Stimulated activated CD4-positive, alpha-beta T cell treated with anti-CD3 and anti-CD28 coated beads, Interleukin-15, amount 100 ng/mL, for 1 hour (primary cell): ENCODE measurements at places on chromosomes 16 and 17.

DNA sequence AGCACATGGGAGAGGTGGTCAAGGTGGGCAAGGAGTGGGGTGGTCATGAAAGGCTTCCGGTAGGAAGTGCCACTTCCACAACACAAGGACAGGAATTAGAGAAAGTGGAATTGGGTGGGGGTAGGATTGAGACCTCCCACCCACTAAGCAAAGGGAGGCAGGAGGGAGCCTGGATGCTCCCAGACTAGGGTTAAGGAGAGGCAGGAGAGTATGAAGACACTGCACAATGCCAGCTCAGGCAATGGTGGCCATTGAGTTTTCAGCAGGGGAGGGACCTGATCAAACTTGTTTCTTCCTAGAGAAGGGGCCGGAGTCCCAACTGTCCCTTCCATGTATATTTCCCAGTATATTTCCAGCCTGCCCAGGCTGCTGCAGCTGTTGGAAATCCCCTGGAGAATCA is 3.1 kb upstream of the RAB11FIP4 start:
- DNase-seq = no peak

DNA sequence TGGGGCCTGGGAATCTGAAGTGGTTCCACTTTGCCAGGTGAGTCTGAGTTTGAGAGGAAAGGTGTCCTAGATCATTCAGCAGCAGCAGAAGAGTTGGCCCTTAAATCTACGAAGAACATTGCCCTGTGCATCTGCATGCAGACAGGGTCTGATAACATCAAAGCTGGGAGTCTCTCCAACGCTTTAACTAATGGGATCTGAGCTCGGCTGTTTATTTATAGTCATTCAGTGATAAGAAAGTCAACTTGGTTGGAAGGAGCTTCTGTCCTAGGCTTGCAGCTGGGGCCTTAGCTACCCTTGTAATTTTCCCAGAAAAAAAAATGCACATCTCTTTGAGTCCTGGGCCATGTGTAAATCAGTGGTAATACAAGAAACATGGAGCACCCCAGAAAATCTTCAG is 418.0 kb upstream of the HSBP1 start:
- DNase-seq = no peak

GRCh38 chr17:80599546-80600305 is 55.1 kb downstream of the RPTOR start:
- DNase-seq = no peak

- DNase-seq = no peak
Measured at GRCh38 chr16:19979638-19980037, 94.1 kb downstream of the GPR139 start.

DNA sequence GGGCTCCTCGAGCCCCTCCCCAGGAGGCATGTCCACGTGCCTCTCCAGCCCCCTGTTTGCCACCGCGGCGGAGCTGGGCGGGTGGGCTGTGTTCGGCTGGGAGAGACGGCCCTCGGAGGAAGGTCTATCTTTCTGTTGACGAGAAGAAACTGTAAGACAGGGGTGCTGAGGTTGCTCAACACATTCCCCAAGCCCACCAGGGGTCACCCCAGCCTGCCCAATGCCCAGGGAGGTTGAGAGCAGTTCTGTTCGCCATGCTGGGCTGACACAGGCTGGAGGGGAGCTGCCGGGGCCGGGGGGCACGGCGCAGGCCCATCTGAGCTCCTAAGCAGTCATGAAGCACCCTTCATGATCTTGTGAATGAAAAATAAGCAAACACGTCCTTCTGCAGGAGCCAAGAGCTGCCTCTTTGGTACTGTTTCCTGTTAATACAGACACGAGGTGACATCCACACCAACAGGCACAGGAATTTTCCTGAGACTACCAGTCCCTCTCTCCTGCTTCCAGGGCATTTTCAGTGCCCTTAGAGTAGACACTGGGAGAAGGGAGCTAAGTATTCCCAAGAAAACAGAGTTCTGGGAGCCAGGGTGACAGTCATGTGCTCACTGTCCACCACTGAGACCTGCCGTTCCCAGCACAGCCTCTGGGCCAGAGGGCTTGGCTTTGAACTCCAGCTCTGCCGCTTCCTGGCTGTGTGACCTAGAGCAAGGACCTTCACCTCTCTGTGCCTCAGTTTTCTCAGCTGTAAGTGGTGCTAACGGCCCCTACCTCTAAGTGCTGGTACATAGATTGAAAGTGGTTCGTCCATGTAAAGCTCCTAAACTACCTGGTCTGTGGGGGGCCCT is 9.2 kb downstream of the UBALD2 start:
- no peak for DNase-seq

DNA sequence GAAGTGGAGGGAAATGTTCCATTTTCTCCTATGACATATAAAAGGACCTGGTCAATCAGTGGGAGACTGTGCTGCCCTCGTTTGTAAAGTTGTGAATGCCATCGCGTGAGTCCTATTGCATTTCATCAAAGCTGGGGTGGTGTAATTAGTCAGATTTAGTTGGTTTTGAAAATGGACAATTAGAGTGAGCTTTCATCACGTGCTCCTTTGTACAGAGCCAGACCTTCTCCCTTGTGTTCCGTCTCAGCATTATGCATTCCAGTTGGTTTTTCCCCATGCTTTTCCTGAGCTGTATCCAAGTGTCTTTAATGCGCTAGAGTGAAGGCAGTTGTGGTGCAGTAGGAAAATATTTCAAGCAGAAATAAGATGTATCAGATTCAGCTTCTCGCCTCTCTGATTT is 10.4 kb downstream of the SEC14L1 start:
- no peak for DNase-seq

- DNase-seq = no peak
Measured at GRCh38 chr16:84199861-84200260, 8.9 kb downstream of the ADAD2 start.

- no peak for DNase-seq
Measured at GRCh38 chr17:76014925-76015261, 12.2 kb downstream of the EVPL start.

GRCh38 chr16:88064011-88064888 is 113.0 kb downstream of the BANP start:
- no peak for DNase-seq

GRCh38 chr17:35289222-35289621 is 46.4 kb downstream of the SLFN5 start:
- DNase-seq = no peak

GRCh38 chr17:76697702-76698465 is 12.9 kb downstream of the MXRA7 start:
- DNase-seq = no peak

DNA sequence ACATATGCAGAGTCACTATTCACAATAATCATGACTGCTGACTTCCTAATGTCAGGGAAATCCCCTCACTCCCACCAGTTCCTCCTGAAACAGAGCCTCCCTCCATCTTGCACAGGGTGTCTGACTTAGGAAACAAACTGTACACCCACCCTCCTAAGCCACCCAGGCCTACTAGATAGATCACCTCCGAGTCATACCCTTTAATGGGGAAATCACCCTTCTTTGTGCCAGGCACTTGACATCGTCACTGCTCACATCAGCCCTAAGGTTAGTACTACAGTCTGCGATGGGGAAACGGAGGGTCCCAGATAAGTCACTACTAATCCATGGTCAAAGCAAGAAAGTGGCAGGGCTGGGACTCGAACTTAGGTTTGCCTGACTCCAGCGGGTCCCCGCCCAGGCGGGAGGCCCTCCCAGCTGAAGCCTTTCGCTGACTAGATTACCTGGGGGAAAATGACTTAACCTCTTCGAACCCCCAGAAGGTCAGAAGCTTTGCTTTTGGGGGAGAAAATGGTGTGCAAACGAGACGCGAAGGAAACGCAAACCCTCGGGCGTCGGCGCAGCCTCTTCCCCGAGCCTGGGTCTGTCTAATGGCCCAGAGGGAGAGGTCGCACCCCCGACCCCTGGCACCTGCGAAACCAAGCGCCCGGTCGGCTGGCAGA is 3.4 kb upstream of the MLLT6 start:
- DNase-seq = peak; percentile 28

GRCh38 chr17:81609541-81610311 is 27.2 kb downstream of the NPLOC4 start:
- no peak for DNase-seq

- DNase-seq = no peak
Measured at GRCh38 chr17:73749337-73749823, 105.1 kb upstream of the SDK2 start.

GRCh38 chr17:78785011-78785662 is 3.1 kb upstream of the CYTH1 start:
- DNase-seq = no peak

GRCh38 chr17:81542431-81543338 is 9.5 kb downstream of the FAAP100 start:
- DNase-seq = no peak

DNA sequence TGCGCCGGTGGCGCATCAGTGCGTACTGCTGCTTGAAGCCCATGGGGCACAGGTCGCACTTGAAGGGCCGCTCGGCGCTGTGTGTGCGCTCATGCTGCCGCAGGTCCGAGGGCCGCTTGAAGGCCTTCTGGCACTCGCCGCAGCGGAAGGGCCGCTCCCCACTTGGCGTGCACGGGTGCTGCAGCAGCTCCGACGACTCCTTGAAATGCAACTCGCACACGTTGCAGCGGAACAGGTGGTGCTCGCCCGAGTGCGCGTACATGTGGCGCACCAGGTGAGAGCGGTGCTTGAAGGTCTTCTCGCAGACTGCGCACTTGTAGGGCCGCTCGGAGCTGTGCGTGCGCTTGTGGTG is 3.3 kb downstream of the ZNF319 start:
- no peak for DNase-seq

DNA sequence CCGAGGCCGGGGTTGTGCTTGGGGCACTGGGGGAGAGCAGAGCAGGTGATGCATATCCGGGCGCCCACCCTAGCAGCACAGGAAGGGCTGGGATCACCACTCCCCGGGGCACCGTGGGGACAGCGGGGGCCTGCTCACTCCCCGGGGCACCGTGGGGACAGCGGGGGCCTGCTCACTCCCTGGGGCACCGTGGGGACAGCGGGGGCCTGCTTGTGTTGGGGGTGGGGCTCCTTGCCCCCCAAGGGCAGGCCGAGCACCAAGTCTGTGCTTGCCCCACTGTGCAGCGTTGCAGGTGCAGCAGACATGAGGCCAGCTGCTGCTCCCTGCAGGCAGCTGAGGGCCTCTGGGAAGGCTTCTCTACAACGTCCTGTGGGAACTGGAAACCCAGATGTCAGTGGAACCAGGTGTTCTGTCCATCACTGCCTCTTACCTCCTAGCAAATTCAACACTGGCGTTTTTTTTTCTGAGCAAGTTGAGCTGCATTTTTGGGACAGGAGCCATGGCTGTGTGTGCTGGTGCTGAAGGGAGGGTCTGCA is 25.0 kb upstream of the ZNF750 start:
- no peak for DNase-seq

DNA sequence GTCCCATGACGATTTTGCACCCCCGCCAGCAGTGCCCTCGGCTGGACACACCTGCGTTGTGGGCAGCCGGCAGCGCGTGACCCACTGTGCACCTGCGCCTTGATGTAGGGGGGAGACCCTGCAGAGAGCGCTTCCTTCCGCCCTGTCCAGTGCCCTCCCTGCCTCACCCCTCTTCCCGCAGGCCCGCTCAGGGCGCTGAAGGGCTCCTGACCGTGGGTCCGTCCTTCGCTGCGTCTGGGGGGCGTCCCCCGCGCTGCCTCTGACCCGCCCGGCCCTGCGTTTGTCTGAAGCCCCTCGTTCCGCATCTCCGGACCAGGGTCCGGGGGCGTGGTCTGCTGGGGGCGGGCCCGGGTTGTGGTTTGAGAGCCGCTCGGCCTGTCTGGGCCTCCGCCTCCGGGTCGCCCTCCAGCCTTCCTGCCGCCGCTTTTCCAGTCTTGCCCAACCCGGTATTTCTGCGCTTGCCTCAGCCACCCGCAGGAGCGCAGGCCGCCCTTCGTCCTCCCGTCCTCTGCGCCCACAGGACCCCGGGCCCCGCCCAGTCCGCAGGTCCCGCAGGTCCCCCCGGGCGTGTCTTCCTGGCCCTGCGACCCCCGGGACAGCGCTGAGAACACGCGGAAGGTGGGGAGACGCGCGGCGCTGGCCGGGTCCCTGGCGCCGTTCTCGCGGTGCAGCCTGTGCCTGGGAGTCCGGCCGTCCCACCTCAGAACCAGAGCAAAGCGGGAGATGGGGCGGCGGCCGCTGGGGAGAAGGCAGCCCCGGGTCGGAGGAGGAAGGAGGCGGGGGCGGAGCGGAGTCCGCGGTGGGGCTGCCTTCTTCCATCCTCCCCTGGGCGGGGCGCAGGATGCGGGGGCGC is 4.0 kb upstream of the IL17C start:
- DNase-seq = peak; percentile 39

- no peak for DNase-seq
Measured at GRCh38 chr16:87945351-87946042, 5.7 kb upstream of the BANP start.
